NCI-H446 treated with DMSO at 0.1 percent for 48 hours (cell line): ENCODE measurements at places on chromosomes 16 and 17.

DNA sequence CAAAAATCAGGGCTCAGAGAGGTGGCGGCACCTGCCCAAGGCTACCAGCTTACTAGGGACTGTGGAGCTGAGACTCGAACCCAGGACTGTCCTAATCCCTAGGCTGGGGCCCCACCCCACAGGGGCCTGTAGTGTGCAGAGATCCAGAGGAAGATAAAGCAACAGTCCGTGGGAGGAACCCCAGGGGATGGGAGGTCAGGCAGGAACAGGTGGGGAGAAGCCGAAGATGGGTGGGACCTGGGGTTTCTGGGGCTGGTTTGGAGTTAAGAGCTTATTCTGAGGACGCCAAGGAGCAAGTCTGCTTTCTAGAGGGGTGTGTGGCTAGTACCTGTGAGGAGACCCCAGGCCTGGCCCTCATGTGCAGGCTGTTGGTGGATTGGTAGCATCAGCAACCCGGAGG lies 14.9 kb downstream of the C16orf74 start:
- DNase-seq = no peak

DNA sequence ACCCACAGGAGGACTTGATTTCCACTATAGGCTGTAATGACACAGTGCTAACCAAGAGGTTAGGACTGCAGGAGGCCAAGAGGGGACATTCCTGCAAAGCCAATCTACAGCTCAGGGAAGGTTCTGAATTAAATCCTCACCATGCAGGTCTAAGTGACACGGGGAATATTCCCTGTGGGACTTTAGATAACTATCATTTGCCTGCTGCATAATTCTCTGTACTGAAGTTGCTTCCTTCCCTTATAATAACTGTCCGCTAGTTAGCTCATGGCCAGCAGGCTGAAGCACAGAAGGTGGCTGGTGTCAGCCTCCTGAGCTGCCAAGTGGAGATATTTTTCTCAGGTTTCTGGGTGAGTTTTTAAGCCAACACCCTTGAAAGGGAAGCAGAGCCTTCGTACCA lies 74.6 kb upstream of the SOX9 start:
- DNase-seq = no peak

GRCh38 chr17:67164302-67164701 lies 80.7 kb downstream of the HELZ start:
- DNase-seq = no peak

GRCh38 chr17:56939869-56940484 lies 20.9 kb downstream of the COIL start:
- DNase-seq = peak; percentile 27

DNA sequence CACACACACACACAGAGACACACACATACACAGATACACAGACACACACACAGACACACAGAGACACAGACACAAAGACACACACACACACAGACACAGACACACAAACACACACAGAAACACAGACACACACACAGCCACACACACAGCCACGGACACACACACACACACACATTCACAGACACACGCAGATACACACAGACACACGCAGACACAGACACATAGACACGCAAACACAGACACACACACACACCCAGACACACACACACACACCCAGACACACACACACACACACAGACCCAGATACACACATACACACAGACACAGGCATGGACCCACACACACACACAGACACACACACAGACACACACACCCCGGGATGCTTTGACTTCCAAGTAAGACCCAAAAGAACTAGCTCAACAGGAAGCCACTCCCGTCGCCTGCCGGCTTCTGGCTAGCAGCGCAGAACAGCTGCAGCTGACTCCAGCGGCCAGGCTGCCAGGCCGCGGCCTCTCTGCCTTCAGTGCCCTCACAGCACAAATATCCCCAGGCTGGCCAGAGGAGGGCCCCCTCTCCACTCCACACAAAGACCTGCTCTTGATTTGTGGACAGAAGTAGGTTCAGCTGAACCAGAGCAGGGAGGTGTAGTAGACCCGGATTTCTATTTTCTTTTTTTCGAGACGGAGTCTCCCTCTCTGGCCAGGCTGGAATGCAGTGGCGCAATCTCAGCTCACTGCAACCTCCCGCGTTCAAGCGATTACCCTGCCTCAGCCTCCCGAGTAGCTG lies 6.0 kb upstream of the CHRNE start:
- DNase-seq = peak; percentile 55

DNA sequence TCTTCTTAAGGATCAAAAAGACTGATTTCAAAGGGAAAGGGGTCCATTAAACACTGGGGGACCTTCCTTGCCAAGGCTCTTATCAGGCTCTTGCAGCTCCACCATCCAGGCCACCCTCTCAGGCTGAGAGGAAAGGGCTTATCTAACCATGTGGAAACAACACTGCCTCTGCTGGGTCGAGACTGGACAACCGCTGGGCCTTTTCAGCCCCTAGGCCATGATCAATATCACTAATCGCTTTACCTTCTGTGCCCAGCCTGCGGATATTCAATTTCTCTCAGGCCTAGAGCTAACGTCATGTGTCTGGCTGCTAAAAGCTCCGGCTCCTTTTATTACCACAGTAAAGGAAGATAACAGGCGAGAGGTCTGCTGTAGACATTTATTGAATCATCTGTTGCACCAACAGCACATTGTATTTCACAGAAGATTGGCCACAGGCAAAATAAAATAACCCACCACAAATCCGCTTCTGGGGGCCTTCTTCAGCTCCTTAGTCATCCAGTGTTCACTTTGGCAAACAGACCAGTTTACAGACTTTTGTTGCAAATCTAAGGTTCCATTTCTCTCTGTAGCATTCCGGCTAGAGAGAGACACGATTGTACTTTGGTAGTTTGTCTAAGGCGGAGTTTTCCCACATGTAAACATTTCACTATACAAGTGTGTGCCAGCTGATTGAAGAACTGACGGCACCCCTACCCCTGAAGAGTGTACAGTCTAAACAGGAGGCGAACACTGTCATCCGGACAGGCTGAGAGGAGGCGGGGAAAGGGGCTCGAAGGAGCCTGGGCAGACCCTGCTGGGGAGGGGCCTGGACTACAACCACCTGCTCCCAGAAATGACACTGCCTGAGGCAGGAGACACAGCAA lies 13.9 kb downstream of the CYB561 start:
- no peak for DNase-seq

GRCh38 chr17:68710976-68711375 lies 109.8 kb upstream of the FAM20A start:
- no peak for DNase-seq

GRCh38 chr16:84153660-84154214 lies 8.6 kb downstream of the DNAAF1 start:
- DNase-seq = no peak

DNA sequence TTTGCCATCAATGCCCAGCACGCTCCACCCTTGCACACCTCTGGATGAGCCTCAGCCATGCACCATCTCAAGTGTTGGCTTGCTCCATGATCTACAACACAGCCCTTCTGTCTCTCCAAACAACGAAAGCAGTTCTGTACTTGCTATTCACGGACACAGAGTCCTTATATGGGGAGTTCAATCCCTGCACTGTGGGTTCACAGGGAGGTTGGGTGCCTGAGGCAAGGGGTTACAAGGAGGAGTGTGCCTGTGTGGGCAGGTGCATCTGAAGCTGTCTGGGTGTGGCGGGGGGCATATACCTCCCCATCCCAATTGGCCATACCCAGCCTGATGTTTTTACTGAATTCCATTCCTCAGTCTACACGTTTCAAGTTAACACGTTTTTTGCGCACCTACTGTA lies 5.6 kb downstream of the RUNDC3A start:
- DNase-seq = no peak

GRCh38 chr17:7930841-7931631 lies 710 bp downstream of the TRAPPC1 start:
- no peak for DNase-seq

- DNase-seq = no peak
Observed at GRCh38 chr16:8730335-8730915, 56.0 kb downstream of the ABAT start.
